ENCODE measurements at places on chromosomes 16 and 17. TPM values are rescaled to one million over a fixed set of nuclear protein-coding genes. Genes with fewer than 3 reads are reported as not detected.

Gene GALR2
- not detected for total RNA-seq

Gene FOXF1
- total RNA-seq = 0.65 TPM

Gene AHSP
- total RNA-seq = not detected

Gene RAI1
- 21.8 TPM for total RNA-seq

Gene KRT34
- total RNA-seq = not detected

Gene ZG16
- not detected for total RNA-seq

Gene NPIPA8
- total RNA-seq = 0.19 TPM

Gene CRISPLD2
- total RNA-seq = 0.38 TPM

Gene OR4D1
- total RNA-seq = not detected

Gene COX6A2
- not detected for total RNA-seq

Gene ABAT
- total RNA-seq = 0.98 TPM

Gene AOC3
- under 0.01 TPM for total RNA-seq

Gene KRT9
- total RNA-seq = not detected

Gene GAS7
- total RNA-seq = 0.10 TPM

Gene FAM20A
- total RNA-seq = not detected

Gene RNU2-1
- not detected for total RNA-seq

Gene EXOC3L1
- 4.9 TPM for total RNA-seq

Gene KCTD19
- total RNA-seq = 0.33 TPM

Gene DOC2B
- 1.6 TPM for total RNA-seq

Gene KLHL10
- total RNA-seq = not detected

Gene MT1H
- not detected for total RNA-seq

Gene SP2
- total RNA-seq = 2.9 TPM

Gene MYH3
- total RNA-seq = 0.10 TPM

Gene SOST
- total RNA-seq = not detected
